ENCODE measurements at places on chromosomes 7 and 10.

DNA sequence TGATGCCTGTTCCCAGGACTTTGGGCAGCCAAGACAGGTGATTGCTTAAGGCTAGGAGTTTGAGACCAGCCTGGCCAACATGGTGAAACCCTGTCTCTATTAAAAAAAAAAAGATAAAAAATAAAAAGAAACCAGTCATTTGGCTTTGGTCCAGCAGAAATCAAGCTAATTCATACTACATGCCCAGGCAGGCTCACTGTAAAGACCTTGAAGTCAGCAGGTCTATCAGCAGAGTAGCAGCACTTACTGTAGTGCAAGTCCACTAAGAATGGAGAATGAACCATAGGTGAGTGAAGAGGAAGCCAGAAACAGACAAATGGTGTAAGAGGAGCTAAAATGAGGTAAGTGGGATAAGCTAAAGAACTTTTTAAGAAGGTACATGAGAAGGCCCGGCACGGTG, 24.7 kb downstream of the PSPH start:
- DNase-seq = no peak

DNA sequence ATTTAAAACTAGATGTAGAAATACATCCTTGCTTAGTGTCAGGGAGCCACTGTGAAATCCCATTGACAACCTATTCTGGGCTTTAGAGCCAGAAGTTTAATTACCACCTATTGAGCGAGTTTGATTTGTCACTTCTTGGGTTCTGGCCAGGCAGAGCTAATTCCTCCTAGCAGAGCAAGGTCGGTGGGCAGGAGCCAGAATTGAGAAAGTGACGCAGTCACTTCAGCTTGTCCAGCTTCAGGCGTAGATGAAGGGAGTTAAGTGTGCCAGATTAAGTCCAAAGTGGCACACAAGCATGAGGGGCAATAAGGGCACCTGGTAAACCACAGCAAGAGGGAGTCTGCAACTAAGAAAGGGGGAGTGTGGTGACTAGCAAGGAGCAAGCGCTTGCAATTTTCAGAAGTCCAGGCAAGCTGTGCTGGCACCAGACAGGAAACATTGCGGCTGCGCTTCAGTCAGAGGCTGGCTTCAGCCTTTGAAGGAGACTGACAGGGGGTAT, 119.4 kb downstream of the ST7 start:
- no peak for DNase-seq

DNA sequence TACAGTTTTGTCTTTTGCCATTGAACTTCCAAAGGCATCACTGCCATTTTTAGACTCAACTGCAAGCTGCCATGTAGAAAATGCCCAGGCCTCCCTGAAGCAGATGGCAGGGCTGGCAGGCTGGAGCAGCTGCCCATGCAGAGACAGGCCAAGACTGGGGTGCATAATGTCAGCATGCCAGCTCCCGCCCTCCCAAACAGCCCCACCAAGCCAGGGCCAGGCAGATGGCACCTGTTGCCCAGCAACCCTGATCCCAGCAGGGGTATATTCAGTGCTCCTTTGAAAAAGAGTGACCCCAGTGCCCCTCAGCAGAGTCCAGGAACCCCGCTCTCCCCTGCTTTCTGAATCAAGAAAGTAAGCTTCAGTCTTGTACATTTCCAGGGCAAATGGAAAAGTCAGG, 32.6 kb downstream of the VSTM4 start:
- no peak for DNase-seq

GRCh38 chr7:131587315-131587923, 31.0 kb upstream of the PODXL start:
- DNase-seq = no peak

- DNase-seq = no peak
These were observed 13.7 kb downstream of the UBE3C start for GRCh38 chr7:157152391-157152937.

GRCh38 chr10:90977855-90978486, 57.1 kb upstream of the ANKRD1 start:
- no peak for DNase-seq

GRCh38 chr10:73935895-73936294, 25.0 kb downstream of the PLAU start:
- DNase-seq = no peak

DNA sequence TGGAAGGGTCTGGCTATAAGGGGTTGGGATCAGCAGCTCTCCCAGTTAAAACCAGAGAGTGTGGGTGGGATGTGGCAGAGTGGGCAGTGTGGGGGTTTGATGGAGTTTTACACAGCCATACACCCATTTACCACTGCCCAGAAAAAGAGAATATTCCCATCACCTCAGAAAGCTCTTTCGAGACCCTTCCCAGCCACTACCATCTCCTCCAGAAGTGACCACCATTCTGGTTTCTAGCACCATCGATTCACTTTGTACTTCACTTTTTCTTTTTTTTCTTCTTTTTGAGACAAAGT, 15.5 kb downstream of the BAG3 start:
- no peak for DNase-seq

GRCh38 chr7:101547022-101547915, 81.8 kb downstream of the MYL10 start:
- no peak for DNase-seq

DNA sequence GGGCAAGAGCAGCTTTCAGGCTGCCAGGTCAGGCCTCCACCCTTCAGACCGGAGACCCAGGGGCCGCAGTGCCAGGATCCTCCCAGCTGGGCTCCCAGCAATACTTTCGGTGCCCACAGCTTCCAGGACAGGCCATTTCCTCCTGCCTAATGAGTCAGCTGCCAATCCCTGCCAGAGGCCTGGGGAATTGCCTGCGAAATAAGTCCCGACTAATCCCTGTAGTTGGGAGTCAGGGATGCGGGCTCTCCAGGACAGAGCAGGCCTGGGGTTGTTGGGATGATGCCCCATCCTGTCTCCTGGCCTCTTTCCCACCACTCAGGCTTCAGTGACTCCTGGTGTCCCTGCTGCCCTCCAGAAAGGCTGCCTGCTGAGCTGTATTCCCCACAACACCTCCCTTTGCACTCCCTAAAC, 143.5 kb upstream of the UNC5B start:
- DNase-seq = no peak

GRCh38 chr10:79438021-79438698, 7.3 kb downstream of the ZCCHC24 start:
- no peak for DNase-seq

DNA sequence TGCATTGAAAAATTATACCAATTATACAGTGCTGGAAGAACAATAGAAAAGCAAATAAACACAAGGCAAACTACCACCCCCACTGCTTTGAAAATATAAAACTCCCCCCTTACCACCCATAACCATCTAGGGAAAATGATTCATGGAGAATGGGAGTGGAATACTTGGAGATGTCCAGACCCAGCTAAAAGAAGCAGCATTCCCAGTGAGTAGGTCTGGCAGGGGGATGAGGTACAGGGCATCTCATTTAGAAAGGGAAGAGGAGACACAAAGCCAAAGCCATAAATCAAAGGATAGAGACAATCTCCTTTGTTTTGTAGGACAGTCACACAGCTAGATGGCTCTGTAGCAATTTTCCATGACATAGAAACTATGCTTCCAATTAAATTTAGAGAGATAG, 36.0 kb upstream of the DGKI start:
- no peak for DNase-seq

GRCh38 chr10:938941-939678, 7.6 kb upstream of the LARP4B start:
- DNase-seq = no peak

- DNase-seq = no peak
These were observed 242.8 kb downstream of the ELFN1 start for GRCh38 chr7:1912593-1913465.

DNA sequence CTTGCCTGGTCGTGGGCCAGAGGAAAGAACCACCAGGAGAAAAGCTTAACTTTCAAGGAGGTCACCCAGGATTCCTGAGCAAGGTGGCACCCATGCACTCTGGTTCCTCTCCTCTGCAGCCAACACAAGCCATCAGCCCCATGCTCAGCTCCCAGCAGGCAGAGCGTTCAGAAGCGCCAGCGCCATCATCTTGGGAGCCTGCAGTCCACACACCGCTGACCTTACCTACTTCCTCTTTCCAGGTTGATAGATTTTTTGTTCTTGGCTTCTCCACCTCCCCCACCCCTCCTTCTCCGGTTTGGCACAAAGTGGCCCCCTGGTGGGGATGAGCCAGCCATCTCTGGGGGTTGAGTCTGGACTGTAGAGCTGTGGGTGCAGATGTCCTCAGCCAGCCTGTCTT, 1.7 kb upstream of the WDR86 start:
- DNase-seq = no peak

- DNase-seq = no peak
These were observed 21.8 kb downstream of the MAP3K8 start for GRCh38 chr10:30455816-30456215.

DNA sequence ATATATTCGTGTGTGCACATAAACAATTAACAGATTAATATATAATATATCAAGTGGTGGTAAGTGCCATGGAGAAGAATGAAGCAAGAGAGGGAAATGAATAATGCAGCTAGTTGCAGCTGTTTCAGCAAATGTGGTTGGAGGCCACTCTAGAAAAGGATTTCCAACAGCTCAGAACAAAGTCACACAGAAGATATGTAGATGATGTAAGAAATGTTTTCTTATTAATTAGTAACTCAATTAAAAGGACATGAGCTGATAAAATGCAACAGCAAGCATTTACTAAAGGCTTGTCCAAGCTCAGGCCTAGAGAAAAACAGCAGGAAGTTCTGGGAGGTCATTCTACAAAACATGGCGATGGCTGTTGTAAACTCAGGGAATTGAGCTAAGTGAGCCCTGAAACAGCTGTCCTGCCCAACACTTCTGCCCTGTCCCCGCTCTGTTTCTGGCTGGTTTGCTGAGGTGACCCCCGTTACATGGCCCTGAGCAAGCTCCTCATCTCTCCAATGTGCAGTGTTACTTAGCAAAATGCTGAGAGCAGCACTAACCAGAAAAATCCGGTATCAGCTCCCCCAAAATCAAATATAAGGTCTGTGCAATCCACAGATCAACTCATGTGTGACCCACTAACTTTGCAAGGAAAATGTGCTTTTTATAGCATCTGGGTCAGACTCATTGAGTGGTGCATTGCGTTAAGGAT, 23.4 kb upstream of the C10orf67 start:
- DNase-seq = no peak

DNA sequence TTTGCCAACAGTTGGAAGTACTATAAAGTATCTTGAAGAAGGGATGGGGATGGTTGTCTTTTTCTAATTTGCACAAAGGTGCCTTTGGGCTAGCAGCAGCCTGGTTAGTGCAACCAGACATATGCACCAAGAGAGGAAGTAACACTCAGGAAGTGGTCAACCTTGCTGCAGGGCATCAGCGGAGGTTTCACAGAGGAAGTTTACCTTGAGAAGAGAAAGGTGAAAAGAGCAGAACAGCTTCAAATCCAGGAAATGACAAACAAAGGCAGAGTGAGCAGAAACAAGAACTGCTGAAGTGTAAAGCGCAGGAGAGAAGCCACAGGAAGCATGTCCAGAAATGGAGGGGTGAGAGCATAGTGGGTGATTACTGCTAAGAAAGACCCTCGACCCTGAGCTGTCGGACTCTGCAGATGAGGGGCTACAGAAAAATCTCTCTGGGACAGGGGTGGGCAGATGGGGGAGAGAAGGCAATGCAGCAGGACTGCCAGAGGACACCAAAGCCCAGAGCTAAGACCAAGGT, 66.9 kb downstream of the STK17A start:
- peak; percentile 63 for DNase-seq

DNA sequence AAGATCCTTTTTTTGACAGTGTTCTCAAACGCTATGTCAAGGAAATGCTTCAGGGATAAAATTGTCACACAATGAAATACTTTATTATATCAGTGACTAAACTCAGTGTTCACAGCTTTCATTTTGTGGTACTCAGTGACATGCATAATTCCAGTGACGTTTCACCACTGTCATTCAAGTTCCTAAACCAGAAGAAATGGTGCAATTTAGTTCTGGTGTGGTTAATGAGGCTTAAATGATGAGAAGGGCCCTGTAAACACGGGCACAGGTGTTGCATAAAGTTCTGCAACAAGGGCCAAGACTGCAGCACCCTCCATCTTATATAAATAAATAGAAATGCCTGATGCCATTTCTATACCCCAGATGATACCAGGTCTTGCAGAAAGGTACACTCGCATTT, 1247.1 kb downstream of the GATA3 start:
- DNase-seq = no peak

- DNase-seq = no peak
These were observed 47.1 kb downstream of the ZNF680 start for GRCh38 chr7:64515781-64516180.

- no peak for DNase-seq
These were observed 27.6 kb downstream of the SPAG6 start for GRCh38 chr10:22372917-22373316.

DNA sequence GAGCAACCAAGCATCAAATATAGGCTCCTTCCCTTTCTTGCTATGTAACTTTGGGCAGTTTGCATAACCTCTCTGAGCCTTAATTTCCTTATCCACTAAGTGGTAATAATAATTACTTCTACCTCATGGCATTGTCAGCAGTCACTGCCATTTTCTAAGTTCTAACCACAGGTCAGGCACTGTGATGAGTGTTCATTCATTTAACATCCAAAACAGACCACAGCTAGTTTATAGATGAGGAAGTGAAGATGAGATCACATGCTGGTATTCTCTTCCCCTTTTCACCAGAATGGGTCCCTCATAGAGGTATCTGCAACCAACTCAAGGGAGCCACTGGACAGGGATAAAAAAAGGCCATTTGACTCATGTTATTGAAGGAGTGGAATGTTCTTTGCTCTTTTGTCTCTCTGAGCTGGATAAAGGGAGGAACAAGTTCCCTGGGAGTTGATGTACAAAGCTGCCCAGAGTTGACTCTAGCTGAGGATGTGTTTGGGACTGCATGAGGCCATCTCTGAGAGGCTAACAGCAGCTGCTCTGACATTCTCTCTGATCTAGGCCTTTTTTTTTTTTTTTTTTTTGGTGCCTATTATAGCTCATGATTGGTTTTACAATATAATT, 65.0 kb downstream of the DNAJC12 start:
- peak; percentile 36 for DNase-seq

DNA sequence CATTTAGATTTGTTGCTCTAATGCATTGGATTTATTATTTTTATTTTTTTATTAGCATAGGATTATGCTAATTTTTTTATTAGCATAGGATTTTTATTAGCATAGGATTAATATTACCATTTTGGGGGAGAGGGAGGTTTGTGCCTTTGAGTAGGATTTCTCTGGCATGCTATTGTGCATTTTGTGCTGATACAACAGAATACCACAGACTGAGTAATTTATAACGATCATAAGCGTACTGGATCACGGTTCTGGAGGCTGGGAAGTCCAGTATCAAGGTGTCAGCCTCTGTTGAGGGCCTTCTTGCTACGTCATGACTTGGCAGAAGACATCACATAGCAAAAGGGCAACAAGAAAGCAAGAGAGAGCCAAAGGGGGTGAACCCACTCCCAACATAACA, 187.5 kb downstream of the XPNPEP1 start:
- no peak for DNase-seq

Measured in CD4-positive, alpha-beta T cell (primary cell).